ENCODE measurements at places on chromosomes 6 and 20.

GRCh38 chr6:93416571-93417420 is 2.6 kb downstream of the EPHA7 start:
- no peak for DNase-seq

DNA sequence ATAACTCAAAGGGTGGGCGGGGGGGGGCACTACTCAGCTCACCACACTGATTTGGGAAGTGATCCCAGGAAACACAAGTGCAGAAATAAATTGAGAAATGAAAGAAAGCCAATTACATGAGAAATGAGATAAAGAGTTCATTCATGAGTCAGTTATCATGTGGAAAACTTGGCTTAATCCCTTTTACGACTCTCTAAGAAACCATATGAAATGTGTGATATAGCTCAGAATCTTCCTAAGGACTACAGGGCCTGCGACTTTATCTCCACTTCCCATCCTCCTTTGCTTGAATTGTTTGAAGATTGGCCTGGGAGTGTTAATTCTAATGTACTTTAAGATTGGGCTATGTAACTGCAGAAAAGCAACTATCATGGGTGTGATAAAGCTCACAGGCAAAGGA is 3.6 kb upstream of the BTN2A2 start:
- peak; percentile 37 for DNase-seq

- DNase-seq = no peak
These were observed 19.1 kb upstream of the BNIP5 start for GRCh38 chr6:36355819-36356218.

DNA sequence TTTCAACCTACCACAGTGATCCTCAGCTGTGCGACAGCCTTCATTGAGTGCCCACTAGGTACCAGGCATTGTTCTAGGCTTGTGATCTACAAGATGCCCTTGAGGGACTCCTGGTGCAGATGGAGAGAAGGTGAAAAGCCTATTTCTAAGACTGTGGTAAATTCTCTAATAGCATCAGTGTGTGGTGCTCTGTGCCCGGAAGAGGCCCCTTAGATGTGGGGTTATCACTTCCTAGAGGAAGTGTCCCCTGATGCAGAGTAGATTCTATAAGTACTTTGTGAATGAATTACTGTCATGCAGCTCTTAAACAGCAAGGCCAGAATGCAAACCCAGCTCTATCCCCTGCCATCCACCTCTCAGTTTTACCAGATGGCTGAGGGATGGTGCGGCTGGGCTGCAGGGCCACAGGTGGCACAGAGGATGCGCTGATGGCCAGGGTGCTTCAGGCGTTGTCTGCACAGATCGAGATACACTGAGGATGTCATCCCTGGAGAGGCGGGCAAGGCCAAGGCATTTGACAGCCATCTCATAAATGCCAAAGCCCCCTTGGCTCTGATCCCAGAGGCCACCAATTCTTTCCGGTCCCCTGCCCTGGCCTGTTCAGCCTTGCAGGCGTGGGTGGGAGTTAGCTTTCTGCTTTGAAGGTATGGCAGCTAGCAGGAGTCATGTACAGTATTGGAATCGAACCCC is 96.7 kb downstream of the TOX2 start:
- DNase-seq = no peak

DNA sequence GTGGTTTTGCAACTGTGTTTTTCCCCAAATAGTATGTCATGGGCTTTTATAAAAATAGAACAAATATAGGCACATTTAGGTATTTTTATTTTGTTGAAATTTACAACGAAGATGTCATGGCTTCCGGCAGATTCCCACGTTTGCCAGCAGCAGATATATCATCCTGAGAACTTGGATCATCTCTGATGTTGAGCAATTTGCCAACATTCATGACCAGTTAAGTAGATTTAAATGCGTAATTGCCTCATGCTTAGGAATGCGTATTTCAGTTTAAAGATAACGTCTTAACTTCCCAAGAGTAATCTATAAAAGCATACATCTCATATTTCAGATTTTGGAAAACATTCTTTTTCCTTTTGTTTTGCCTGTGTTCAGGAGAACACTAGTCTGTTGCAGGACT is 457.8 kb downstream of the QKI start:
- no peak for DNase-seq

GRCh38 chr6:86459978-86460377 is 477.4 kb upstream of the HTR1E start:
- DNase-seq = no peak

GRCh38 chr6:152246554-152247337 is 390.4 kb downstream of the SYNE1 start:
- DNase-seq = no peak

DNA sequence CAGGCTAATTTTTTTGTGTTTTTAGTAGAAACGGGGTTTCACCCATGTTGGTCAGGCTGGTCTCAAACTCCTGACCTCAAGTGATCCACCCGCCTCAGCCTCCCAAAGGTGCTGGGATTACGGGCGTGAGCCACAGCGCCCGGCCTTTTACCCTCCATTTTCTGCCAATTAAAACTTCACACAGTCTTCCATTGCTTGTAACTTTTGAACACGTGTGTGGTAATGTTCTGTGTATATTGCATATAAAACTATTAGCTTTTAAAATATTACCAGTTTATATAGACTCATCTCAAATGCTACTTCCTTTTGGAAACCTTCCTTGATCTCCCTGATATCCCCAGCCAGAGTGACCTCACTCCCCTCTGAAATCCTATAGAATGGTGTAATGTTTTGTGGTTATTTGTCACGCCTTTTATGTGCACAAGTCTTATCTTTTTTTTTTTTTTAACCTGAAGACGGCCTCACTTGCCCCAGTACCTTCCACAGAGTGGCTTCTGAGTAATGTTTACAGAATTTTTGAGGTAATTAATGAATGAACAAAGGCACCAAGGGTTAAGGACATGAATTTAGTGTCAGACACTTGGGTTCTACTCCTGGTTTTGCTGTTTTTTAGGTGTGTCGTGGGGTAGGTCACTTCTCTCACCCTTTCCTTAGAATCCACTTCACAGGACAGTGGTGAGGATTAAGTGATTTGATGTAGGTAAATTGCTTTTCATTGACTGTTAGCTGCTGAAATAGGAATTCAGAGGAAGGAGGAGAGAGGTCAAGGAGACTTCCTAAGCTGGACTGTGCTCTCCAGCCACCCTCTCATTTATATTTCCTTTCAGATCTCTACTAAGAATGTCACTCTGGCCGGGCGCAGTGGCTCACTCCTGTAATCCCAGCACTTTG is 11.2 kb upstream of the MMP24 start:
- peak; percentile 17 for DNase-seq

DNA sequence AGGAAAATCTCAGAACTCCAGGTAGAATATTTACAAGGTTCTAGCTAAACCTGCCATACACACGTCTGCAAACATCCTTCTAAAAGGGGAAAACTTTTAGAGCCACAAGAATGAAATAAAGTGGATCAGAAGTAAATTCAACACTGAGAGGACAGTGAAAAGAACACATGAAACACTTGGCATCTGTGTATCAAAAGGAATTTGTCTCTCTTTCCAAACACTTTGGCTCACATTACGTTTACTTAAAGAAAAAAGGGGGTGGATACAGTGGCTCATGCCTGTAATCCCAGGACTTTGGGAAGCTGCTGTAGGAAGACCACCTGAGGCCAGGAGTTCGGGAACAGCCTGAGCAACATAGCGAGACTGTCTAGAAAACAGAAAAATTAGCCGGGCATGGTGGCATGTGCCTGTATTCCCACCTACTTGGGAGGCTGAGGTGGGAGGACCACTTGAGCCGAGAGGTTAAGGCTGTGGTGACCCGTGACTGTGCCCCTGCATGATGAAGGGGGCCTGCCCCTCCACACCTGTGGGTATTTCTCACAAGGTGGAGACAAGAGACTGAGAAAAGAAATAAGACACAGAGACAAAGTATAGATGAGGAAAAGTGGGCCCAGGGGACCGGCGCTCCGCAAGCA is 35.4 kb downstream of the NINL start:
- no peak for DNase-seq

DNA sequence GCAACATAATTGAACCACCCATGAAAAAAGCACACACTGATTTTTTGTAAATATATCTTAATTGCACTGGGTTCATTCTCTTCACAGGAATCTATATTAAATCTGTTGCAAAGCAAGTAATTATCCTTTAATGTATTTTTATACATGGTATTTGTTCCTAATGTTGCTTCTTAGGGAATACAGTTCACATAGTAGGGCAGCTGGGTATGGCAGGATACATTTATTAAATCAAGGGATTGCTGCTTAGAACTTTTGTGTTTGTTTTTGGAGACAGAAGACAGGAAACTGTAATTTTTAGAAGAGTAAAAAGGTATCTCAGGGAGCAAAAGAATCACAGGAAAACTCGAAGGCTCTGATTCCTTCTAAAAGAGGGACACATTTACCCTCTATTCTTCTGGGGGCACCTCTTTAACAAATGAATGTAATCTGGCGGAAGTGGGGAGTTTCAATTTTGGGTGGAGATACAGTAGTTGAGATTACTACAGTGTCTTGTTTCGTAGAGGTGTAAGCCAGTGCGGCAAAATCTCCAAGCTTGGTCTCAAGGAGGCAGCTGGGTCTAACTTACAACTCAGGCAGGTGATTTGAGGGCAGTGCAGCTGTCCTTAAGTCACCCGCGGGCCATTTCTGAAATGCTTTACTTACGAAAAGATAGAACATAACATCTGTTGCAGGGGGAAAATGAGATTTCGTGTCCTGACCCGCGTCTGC is 812 bp upstream of the SMIM13 start:
- DNase-seq = peak; percentile 28

- no peak for DNase-seq
These were observed 15.4 kb downstream of the FKBP1A start for GRCh38 chr20:1377341-1377871.

DNA sequence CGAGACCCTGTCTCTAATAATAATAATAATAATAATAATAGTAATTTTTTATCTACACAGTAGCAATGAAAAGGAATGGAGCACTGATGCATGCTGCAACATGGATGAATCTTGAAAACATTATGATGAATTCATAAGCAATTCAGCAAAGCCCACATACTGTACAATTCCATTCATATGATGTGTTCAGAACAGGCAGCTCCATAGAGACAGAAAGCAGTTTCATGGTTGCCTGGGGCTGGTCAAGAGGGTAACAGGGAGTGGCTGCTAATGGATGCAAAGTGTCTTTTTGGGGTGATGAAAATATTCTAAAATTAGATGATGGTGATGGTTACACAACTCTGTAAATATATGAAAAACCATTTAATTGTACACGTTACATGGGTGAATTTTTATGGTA is 43.6 kb downstream of the SLC24A3 start:
- no peak for DNase-seq

DNA sequence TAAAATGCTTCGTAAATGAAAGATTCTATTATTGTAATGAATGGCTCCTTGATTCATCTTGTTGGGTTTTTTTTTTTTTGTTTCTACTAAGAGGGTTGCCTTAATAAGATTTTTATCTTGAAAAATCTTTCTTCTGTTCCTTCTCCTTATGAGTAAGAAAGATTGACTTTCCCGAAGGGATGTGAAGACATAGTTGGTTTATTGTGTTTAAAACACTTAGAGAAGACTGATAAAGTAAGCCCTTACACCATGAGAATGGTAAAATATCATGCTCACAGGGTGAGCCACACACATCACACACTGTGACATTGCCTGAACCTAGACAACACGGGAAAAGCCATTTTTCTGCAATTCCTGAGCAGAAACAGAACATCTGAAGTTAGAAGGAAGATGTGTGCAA is 317.2 kb upstream of the TCF21 start:
- DNase-seq = no peak

DNA sequence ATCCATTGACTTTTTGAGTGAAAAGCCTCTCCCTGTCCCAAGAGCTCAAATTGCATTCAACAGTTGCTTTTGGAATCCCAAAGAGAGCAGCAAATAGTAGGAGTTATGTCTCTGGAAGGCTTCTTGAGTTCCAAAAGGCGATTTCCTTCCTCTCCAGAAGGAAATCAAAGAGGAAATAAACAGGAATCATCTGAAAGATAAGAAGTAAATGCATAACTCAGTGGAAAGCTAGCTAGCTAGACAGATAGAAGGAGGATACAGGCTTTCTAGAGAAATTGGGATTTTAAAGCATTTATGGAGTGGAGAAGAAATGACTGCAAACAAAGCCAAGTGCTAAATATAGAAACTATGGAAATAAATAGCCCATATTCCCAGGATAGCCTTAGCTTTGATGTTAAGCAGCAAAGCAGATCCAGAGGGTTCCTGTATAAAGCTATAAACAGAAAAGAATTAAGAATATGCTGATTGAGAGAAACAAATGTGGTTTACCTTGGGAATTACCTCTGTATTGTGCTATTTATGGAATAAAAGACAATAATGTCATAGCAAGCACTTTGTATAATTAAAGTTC is 214.7 kb downstream of the PLCB1 start:
- no peak for DNase-seq

DNA sequence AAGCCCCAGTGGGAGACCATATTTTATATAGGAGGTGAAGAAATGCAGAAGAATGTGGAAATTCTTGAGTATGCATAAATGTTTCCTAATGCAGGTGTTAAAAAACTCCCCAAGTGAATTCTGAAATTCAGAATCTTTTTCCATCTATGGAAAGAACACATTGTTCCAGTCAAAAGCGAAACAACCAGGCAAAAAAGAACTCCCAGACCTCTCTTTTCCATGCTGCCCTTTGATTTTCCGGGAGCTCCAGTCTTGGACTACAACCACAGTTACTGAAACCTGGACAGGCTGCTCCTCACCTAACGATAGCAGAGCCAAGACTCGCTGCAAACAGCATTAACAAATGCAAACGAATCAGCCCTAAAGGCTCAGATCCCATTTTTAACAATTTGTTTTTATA is 108.7 kb upstream of the CNKSR3 start:
- DNase-seq = no peak

DNA sequence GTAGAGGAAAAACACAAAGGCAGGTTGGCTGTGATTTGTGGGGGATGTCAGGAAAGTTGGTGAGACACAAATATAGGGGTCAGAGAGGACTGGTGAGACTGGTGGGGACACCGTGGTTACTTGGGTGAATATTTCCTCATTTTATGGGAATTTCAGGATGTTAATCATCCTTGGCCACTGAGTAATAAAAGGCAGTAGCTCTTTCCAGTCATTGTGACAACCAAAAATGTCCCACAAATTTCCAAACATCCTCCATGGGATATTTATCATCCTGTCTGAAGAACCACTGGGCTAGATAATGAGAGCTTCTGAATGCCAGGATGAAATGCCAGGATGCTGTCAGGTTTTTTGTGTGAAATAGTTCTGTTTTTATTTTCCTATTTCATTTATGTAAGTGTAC is 374.1 kb downstream of the CD109 start:
- DNase-seq = no peak

DNA sequence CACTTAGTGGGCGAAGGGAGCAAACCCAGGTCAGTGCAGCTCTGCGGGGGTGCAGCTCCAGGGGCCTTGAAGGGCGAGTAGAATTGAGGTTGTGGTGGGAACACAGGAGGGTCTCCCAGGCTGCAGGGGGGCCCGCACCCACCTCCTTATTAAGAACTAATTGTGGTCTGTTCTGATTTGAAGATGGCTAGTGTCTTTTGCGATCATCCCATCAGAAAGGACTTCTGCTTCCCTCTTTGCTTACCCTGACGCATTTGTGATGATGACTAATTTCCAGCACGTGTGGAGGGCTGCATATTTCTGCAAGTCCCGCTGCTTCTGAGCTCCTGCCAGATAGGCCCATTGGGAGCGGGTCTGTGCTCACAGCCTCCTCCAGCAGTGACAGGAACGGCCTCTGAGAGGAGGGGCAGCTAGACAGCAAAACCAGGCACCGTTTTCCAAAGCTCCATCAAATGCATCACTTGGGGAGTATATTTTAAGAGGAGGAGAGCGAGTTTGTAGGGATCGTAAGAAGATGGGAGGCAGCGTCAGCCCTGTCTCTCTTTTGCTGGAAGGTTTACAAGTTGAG is 268.9 kb downstream of the CDH4 start:
- DNase-seq = peak; percentile 20

GRCh38 chr6:36336779-36337241 is at the start of gene BNIP5:
Gene BNIP5, minus strand, starts transcription at chr6:36336888. Its CDS starts 6,198 bp downstream, at chr6:36330690.
- no peak for DNase-seq

All from suppressor macrophage (primary cell).